A549 treated with CORT108297 at 1 μM for 4 hours (cell line): ENCODE measurements at places on chromosomes 4 and X. TPM values are rescaled to one million over a fixed set of nuclear protein-coding genes. Genes with fewer than 3 reads are reported as not detected.

HTN3 gene
- total RNA-seq = not detected in 5 replicates

CXCL1 gene
- total RNA-seq = 9.1 to 35.8 TPM (median 16.9 TPM) in 5 replicates

SH3D19 gene
- total RNA-seq = 21.0 to 29.8 TPM (median 24.9 TPM) in 5 replicates

CTAG1A gene
- total RNA-seq = not detected in 5 replicates

RASL11B gene
- total RNA-seq = 0.05 to 0.20 TPM (median 0.07 TPM) in 5 replicates

USP38 gene
- 7.4 to 8.9 TPM (median 8.1 TPM) in 5 replicates for total RNA-seq

LYAR gene
- total RNA-seq = 26.5 to 36.7 TPM (median 27.4 TPM) in 5 replicates

ANOS1 gene
- 0.02 to 0.14 TPM (median 0.06 TPM) in 5 replicates for total RNA-seq

LEF1 gene
- total RNA-seq = 0.17 TPM in 1 of 5 replicates, not detected in the others

MAGEC1 gene
- total RNA-seq = 0.02 to 0.03 TPM (median 0.03 TPM) in 3 of 5 replicates, not detected in the others

MTNR1A gene
- 0.33 to 0.71 TPM (median 0.43 TPM) in 5 replicates for total RNA-seq

PRMT9 gene
- total RNA-seq = 2.8 to 3.3 TPM (median 3.0 TPM) in 5 replicates

ART3 gene
- total RNA-seq = not detected in 5 replicates

TKTL2 gene
- not detected in 5 replicates for total RNA-seq

LPAR4 gene
- not detected in 5 replicates for total RNA-seq

SYN1 gene
- 0.15 to 0.35 TPM (median 0.15 TPM) in 5 replicates for total RNA-seq

ASB9 gene
- 19.0 to 24.3 TPM (median 20.6 TPM) in 5 replicates for total RNA-seq

WDR1 gene
- total RNA-seq = 185 to 218 TPM (median 210 TPM) in 5 replicates

SPANXC gene
- total RNA-seq = 0.44 to 1.4 TPM (median 0.92 TPM) in 5 replicates

CLDN2 gene
- total RNA-seq = 7.1 to 9.0 TPM (median 7.8 TPM) in 5 replicates

INTS6L gene
- 0.08 to 0.40 TPM (median 0.15 TPM) in 5 replicates for total RNA-seq

SMIM20 gene
- 22.2 to 30.6 TPM (median 25.1 TPM) in 5 replicates for total RNA-seq

MAGEB4 gene
- total RNA-seq = not detected in 5 replicates
